ENCODE measurements at places on chromosomes 1 and 21. TPM values are rescaled to one million over a fixed set of nuclear protein-coding genes. Genes with fewer than 3 reads are reported as not detected.

The SLC22A15 gene
- total RNA-seq, result 10.3 TPM

The LAMC2 gene
- 3.8 TPM for total RNA-seq

The AK5 gene
- 0.51 TPM for total RNA-seq

The CHD1L gene
- 8.3 TPM for total RNA-seq

The DEPDC1 gene
- 0.43 TPM for total RNA-seq

The FCRLB gene
- 0.35 TPM for total RNA-seq

The SPRR2B gene
- total RNA-seq, result not detected

The CNR2 gene
- not detected for total RNA-seq

The TXNDC12 gene
- 21.2 TPM for total RNA-seq

The IL6R gene
- total RNA-seq, result 13.1 TPM

The AKNAD1 gene
- not detected for total RNA-seq

The CHI3L1 gene
- total RNA-seq, result 0.46 TPM

The RASSF5 gene
- 5.3 TPM for total RNA-seq

The COL6A2 gene
- total RNA-seq, result 254 TPM

The CD52 gene
- 6.5 TPM for total RNA-seq

The RPE65 gene
- not detected for total RNA-seq

The DENND2C gene
- total RNA-seq, result 2.6 TPM

The PTAFR gene
- 2.7 TPM for total RNA-seq

The DMBX1 gene
- total RNA-seq, result not detected

The ARHGEF2 gene
- total RNA-seq, result 61.8 TPM

The S100A7 gene
- total RNA-seq, result not detected

The CASQ2 gene
- 912 TPM for total RNA-seq

The LRRC52 gene
- total RNA-seq, result 0.30 TPM

The HOOK1 gene
- total RNA-seq, result 7.3 TPM

The PMF1 gene
- 68.6 TPM for total RNA-seq

The GPR89B gene
- total RNA-seq, result 8.0 TPM

The TRIM46 gene
- total RNA-seq, result 0.16 TPM

The TMIGD3 gene
- 1.7 TPM for total RNA-seq

The FOXO6 gene
- 4.5 TPM for total RNA-seq

The C8A gene
- not detected for total RNA-seq

The OR2G6 gene
- not detected for total RNA-seq

The DNASE2B gene
- not detected for total RNA-seq

Measured in Right ventricle myocardium inferior (tissue), 1 donor.